ENCODE measurements at places on chromosomes 2 and 18. TPM values are rescaled to one million over a fixed set of nuclear protein-coding genes. Genes with fewer than 3 reads are reported as not detected.

COLEC12 gene
- 1.9 TPM for total RNA-seq

ARHGAP15 gene
- 53.1 TPM for total RNA-seq

DNA sequence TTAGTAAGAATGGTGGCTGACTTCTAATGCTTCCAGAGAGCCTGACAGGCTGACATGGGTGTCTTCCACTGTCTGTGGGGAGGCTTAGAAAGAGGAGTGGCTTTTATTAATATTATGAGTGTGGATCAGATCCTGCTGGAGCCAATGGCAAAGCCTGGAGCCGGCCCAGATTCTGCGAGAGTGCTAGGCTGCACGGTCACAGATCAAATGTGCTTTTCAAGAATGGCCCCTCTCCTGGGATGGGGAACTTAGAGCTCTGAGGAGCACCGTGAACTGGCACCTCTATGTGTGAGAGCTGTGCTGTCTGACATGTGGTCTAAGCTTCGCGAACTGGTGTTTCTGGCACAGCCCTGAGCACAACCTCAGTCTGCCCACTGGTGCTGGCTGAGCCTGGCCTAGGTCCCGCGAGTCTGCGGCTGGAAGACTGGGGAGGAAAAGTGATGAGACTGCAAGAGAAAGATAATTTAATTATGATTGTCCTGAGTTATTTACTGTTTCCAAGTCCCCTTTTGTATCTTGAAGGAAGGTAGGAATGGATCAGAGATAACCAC, 70.4 kb downstream of the ASAP2 start:
- no peaks in the 10 kb centered on the region for H3K27me3 ChIP-seq
- no peak overlapping the region for H3K4me3 ChIP-seq
- H3K27ac ChIP-seq = no peak overlapping the region
- peaks cover 51% of the 10 kb centered on the region for H3K4me1 ChIP-seq
- DNase-seq = no peak

DNA sequence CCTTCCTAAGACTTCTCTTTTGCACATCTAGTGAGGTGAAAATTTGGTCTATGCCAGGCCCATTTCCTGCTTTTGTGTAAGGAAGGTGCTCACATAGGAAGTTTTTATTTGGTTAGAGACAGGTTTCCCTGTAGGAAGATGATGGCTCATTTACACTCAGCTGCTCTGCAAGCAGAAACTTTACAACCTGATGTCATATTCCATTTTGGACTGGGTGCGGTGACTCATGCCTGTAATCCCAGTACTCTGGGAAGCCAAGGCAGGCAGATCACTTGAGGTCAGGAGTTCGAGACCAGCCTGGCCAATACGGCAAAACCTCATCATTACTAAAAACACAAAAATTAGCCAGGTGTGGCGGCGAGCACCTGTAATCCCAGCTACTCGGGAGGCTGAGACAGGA, 35.8 kb downstream of the CASP10 start:
- DNase-seq = peak; percentile 56
- peaks cover 4% of the 10 kb centered on the region for H3K36me3 ChIP-seq
- no peaks in the 10 kb centered on the region for H3K27me3 ChIP-seq
- H3K27ac ChIP-seq = peak overlapping the region; percentile 81
- peaks cover 33% of the 10 kb centered on the region for H3K4me1 ChIP-seq
- H3K4me3 ChIP-seq = no peak overlapping the region

GRCh38 chr2:78120275-78120674, 598.1 kb upstream of the LRRTM4 start:
- no peak for DNase-seq
- H3K4me3 ChIP-seq = no peak overlapping the region

DNA sequence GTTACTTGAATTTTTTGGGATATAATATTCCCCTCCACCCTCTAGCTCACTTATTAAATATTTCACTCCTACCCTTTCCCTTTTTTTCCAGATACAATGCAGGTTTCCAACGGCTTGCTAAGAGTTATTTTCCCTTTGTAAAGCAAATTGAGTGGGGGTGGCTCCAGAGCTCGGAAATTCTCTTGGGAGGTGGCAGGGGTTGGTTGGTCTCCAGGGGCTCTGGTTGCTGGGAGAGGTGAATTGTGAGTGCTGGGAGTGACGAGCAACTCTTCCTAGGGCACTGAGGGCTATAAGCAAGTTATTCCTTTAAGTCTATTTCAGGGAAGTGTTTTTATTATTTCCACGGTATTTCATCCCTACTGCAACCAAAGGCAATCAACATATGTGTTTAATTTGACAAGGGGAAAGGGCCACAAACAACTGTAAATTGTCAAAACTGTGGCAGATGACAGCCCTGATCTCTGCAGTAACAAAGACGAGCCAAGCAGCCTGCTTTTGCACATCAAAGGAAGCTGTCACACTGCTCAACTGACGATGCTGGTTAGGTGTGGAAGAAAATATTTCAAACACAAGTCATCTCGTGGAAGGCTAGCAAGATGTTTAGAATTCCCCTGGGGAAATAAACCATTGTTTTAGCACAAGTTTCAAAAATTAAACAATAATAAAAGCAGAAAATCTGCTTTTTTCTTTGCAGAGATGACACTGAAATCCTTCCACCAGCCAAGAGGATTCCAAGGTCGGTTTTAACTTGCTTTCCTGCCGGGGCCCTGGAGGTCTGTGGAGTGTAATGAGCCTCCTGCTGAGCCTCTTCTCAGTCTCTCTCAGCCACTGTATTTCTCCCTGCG, 34.8 kb upstream of the ASXL2 start:
- no peaks in the 10 kb centered on the region for H3K27me3 ChIP-seq
- H3K36me3 ChIP-seq = no peaks in the 10 kb centered on the region
- DNase-seq = no peak
- H3K4me1 ChIP-seq = no peaks in the 10 kb centered on the region
- no peak overlapping the region for H3K27ac ChIP-seq

- no peak overlapping the region for H3K4me3 ChIP-seq
- no peaks in the 10 kb centered on the region for H3K4me1 ChIP-seq
- H3K27ac ChIP-seq = no peak overlapping the region
- no peaks in the 10 kb centered on the region for H3K27me3 ChIP-seq
- H3K36me3 ChIP-seq = no peaks in the 10 kb centered on the region
- DNase-seq = no peak
Measured at GRCh38 chr2:67465623-67466022, 68.5 kb downstream of the ETAA1 start.

DNA sequence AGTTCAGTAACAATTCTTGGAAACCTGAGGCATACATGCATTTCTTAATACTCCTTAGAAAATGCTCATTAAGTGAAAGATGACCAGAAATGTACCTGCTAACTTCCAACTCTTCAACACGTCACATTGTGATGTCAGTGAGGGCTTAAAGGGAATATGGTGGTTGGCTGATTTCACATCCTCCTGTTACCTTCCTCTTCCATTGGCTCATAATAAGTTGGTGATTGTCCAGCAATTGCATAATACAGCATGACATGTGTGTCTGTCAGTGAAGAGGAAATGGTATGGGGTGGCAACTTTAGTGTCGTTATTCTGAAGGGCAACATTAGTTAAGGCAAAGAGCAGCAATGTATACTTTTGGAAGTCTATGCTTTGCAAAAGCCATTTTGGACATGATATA, 26.0 kb downstream of the PLEK start:
- no peak for DNase-seq
- H3K27ac ChIP-seq = no peak overlapping the region
- H3K4me1 ChIP-seq = no peaks in the 10 kb centered on the region
- H3K27me3 ChIP-seq = no peaks in the 10 kb centered on the region
- no peaks in the 10 kb centered on the region for H3K36me3 ChIP-seq
- H3K4me3 ChIP-seq = no peak overlapping the region

- H3K4me3 ChIP-seq = no peak overlapping the region
- H3K27ac ChIP-seq = no peak overlapping the region
- H3K36me3 ChIP-seq = no peaks in the 10 kb centered on the region
- no peaks in the 10 kb centered on the region for H3K4me1 ChIP-seq
Measured at GRCh38 chr2:29811378-29811777, 110.0 kb downstream of the ALK start.

- no peak for DNase-seq
- H3K27ac ChIP-seq = no peak overlapping the region
Measured at GRCh38 chr2:120431386-120432292, 85.7 kb downstream of the INHBB start.

DNA sequence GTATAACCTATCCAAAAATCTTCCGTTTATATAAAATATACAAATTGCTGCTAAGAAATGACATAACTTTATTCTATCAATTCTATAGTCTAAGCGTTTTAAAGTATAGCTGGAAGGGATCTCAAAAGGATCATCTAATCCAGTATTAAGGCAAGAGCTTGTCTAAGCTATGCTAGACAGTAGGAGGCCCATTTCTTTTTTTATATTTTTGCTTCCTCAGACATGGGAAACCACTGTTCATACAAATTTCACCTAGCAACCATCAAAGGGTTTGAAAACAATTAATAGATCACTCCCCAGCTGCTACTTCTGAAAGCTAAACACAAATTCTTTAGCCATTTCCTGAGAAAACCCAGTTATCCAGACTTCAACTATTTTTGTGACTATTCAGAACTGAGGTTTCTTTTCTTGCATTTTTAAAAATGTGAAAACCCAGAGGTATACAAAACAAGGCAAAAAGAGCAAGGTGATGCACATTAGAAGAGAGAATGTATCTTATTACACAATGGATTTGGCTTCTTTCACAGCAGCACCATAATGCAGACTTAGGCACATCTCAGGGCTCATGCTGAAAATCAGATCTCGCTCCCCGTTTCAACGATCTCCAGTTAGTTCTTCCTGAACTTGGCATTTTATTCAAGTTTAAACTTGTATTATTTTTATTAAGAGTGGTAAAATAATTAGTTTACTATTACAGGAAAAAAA, 274.4 kb downstream of the LRP1B start:
- no peaks in the 10 kb centered on the region for H3K36me3 ChIP-seq
- H3K4me1 ChIP-seq = no peaks in the 10 kb centered on the region
- no peak for DNase-seq
- no peak overlapping the region for H3K27ac ChIP-seq
- no peaks in the 10 kb centered on the region for H3K27me3 ChIP-seq

GRCh38 chr2:215874418-215874817, 138.9 kb downstream of the MREG start:
- H3K4me3 ChIP-seq = no peak overlapping the region
- H3K36me3 ChIP-seq = no peaks in the 10 kb centered on the region
- DNase-seq = no peak
- H3K27ac ChIP-seq = no peak overlapping the region
- no peaks in the 10 kb centered on the region for H3K4me1 ChIP-seq

DNA sequence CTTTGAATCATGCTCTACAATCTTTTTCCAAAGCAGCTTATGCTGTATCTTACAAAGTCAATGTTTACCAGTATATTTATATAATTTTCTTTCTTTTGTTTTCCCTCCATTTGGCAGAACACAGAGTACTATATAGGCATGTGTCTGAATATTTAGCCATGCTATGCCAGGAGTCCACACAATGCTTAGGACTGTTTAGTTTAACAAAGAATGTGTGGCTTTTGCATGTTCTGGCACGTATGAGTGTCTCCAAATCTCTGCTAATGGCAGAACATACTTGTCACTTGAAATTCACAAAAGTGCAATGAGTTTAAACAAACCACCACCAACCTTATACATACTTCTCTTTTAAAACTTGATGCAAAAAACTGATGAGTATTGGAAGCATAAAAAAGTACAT, 268.0 kb downstream of the NR4A2 start:
- H3K27ac ChIP-seq = no peak overlapping the region
- H3K4me1 ChIP-seq = no peaks in the 10 kb centered on the region
- H3K36me3 ChIP-seq = no peaks in the 10 kb centered on the region

DNA sequence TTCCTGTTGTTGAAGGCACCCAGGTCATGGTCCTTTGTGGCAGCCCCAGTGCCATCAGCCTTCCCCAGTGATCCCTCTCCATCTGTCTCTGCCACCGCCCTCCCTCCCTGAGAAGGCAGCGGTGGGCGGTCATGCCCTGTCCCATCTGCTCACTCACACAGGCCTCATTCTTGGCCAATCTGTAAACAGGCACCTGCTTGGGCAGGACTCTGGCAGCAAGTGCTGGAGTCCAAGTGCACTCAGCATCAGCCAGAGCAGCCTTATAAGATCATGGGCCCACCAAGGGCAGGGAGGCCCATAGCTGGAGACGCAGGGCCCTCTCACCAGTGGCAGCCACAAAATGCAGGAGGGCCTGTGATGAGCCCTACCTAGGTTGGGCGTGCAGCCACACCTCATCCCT, 140.9 kb downstream of the TWIST2 start:
- no peak for DNase-seq
- no peaks in the 10 kb centered on the region for H3K4me1 ChIP-seq
- no peaks in the 10 kb centered on the region for H3K27me3 ChIP-seq
- H3K4me3 ChIP-seq = no peak overlapping the region
- H3K36me3 ChIP-seq = no peaks in the 10 kb centered on the region
- no peak overlapping the region for H3K27ac ChIP-seq

DNA sequence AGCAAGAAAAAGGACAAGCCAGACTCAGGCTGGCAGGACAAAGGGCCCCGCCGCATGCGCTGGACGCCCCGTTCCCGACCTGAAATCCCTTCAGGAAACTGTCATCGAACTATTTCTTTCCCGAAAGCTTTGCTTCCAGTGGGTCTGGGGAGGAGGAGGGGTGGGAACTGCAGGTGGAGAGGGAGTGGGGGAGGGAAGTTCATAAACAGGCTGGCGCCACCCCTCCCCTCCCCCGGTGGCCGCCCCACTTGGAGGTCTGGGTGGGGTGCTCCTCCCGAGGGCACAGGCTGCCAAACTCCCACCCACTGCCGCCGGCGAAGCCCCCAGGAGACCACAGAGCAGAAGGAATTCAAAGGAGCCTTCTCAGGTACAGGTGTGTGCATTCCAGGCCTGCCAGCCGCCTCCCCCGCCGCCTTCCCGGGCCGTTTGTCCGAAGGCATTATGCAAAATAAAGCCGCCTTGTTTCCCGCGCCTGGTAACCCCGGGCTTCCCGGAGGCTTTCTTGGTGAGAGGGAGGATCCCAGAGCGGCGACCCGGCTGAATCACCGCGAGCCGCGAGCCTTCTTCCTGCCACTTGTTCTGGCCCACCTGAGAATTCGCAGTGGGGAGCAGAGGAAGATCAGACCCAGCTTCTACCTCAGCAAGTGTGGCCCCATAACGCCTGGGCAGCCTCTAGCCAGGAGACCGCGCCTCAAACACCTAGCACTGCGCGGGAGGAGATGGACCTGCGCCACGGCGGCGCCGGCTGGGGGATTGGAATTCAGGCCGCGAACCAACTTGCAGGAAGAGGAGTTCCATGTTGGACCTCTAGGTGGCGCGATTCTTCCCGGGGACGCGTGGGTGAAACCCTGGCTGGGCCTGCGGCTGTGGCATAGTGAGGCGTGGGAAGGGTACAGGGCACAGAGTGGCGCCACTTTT, 101.9 kb downstream of the FOXI3 start:
- H3K27me3 ChIP-seq = peaks cover 34% of the 10 kb centered on the region
- no peak overlapping the region for H3K27ac ChIP-seq
- H3K36me3 ChIP-seq = no peaks in the 10 kb centered on the region

Measured in transverse colon (tissue), 4 donors.